H54 (cell line): ENCODE measurements at places on chromosomes 11 and 22.
A peak's percentile ranks its signal among the peaks of the same experiment; 100 is the strongest.

- no peak for DNase-seq
Measured at GRCh38 chr22:47071078-47071806, 308.8 kb downstream of the TBC1D22A start.

GRCh38 chr11:134516529-134516928 lies 104.5 kb upstream of the B3GAT1 start:
- no peak for DNase-seq

DNA sequence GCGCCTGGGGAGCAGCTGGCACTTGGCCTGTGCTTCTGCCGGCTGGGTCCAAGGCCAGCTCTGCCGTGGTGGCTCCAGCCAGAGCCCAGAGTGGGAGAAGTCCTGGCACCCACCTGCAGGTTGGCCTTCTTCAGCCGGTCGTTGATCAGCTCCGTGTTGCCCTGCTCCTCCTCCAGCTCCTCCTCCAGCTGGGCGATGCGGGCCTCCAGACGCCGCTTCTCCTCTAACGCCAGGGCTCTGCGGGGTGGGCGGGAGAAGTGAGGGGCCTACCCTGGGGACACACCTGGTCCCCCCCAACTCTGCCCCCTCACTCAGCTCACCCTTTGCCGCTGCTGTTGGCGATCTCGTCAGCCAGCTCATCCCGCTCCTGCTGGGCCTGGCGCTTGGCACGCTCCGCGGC lies 32.6 kb downstream of the APOL1 start:
- no peak for DNase-seq

- DNase-seq: no peak
Measured at GRCh38 chr11:111098091-111098490, 147.4 kb upstream of the POU2AF2 start.

- DNase-seq: no peak
Measured at GRCh38 chr11:87339416-87339815, 301.7 kb downstream of the TMEM135 start.

DNA sequence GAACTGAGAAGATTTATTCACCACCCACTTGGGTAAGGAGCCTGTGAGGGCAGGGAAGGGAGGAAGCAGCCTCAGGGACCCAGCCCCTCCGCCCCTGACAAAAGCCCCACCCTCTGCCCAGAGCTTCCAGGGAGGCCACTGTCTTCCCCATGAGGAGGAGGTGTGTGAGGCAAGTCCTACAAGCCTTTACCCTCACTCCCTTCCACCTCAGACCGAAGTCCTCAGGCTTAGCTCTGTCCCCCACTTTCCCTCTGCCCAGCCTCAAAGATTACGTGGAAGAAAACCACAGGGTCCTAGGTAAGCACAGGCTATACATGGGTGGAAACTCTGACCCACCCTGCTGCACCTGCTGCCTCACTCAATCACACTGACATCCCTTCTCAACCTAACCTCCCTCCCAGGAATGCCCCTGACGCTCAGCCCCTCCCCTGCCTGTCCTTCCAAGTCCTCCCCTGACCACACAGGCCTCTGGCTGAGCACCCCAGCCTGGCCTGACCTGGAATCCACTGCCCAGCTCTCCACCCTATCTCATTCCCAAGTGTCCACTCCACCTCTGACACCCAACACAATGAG lies 3.6 kb upstream of the ARAP1 start:
- DNase-seq: no peak

GRCh38 chr11:57480409-57481137 lies 20.2 kb downstream of the RTN4RL2 start:
- DNase-seq: peak; percentile 92

DNA sequence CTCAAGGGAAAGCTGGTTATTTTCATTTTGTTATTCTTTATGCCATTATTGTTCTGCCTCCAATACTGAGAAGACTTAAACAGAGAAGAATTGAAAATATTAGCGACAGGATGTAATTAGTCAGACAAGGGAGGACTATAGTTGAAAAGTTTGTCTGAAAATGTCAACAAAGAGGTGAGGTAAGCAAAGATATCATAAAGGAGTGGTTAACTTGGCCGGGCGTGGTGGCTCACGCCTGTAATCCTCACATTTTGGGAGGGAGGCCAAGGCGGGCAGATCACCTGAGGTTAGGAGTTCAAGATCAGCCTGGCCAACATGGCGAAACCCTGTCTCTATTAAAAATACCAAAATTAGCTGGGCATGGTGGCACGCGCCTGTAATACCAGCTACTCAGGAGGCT lies 4.1 kb upstream of the HYLS1 start:
- DNase-seq: no peak

GRCh38 chr22:49151256-49152126 lies 676.2 kb downstream of the BRD1 start:
- no peak for DNase-seq

DNA sequence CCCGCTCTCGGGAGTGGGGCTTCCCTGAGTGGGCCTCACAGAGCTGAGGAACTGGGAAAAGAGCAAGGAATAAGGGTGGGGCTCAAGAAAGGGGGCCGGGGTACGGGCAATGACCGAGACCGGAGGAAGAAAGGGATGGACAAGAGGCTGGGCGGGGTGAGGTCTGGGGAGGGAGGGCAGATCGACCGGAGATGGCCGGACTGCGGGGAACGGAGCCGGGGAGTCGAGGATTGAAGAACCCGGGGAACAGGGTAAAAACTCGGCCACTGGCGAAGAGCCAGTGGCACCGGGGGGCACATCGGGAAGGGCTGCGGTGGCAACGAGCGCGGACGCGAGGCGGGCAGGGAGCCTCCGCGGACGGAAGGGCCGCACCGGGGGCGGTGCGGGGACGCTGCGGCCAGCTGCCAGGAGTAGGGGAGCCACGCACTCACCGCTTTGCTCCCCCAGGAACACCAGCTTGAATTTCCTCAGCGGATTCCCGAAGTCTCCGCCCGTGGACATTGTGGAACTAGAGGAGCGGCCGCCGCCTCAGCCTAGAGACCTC lies 667 bp downstream of the RAB6A start:
- no peak for DNase-seq

GRCh38 chr11:88300888-88301487 lies 36.5 kb downstream of the CTSC start:
- DNase-seq: no peak

- DNase-seq: peak; percentile 75
Measured at GRCh38 chr11:113401718-113402117, 14.1 kb downstream of the ANKK1 start.

- DNase-seq: no peak
Measured at GRCh38 chr22:46060292-46061123, 83.5 kb upstream of the WNT7B start.

- DNase-seq: no peak
Measured at GRCh38 chr11:16825968-16826367, 87.5 kb downstream of the C11orf58 start.

DNA sequence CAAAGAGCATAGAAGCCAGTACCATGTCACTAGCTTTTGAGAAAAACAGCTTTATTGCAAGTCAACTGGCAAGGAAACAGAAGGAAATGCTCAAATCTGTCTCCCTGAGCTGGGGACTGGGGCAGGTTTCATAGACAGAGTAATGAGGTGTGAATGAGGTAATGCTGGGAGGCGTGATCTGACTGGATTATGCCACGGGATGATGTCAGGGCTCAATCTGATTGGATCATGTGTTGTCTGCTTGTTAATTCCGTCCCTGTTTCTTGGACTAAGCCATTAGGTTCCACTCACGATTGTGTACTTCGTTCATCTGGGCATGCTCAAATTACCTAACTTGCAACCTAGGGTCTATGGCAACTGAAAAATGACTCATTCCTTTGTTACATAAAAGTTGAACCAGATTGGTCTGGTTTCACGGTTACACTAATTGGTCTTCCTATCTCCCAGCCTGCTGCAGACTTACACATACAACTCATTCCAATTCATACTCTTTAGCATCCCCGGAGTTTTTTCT lies 20.2 kb upstream of the OR10A5 start:
- DNase-seq: no peak

- DNase-seq: no peak
Measured at GRCh38 chr11:100851584-100852152, 164.6 kb downstream of the ARHGAP42 start.

GRCh38 chr11:69232821-69233743 lies 60.9 kb upstream of the MYEOV start:
- DNase-seq: no peak

DNA sequence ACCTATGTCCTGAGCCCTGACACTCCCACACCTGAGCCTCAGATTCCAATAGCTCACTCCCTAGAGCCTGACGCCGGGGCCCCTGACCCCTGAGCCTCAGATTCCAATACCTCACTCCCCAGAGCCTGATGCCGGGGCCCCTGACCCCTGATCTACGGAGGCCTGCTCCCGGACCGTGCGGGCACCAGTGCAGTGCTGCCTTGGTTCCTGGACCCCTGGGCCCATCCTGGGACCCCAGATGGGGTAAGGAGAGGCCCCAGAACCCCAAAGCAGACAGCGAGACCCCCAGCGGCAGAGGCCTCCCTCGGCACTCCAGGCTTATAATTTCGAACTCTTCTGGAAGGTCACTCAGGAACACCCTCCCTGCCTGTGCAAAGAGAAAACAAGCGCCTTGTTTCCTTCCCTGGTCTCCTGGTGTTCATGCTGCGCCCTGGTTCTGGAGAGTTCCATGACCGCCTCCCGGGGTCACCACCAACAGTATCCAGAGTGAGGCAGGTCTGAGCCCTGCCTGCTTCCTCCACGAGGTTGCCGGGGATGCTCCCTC lies 7.5 kb downstream of the SUSD2 start:
- DNase-seq: no peak

DNA sequence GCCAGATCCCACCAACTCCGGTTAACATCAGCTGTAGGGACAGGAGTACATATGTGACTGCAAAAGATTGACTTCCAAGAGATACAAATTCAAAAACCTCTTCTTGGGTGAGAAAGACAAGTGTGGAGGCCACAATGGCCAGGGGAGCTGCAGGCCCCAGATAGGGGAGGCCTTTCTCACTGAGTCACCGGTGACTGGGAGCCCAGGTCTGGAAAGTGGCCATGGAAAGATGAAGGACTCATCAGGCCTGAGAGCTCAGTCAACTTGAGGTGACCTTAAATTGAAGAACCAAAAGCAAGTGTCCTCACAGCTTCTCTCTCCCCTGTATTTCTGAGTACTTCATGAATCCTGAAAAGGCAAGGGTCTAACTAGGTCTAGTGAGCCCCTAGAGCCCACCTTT lies 90.4 kb upstream of the CLPB start:
- peak; percentile 57 for DNase-seq

DNA sequence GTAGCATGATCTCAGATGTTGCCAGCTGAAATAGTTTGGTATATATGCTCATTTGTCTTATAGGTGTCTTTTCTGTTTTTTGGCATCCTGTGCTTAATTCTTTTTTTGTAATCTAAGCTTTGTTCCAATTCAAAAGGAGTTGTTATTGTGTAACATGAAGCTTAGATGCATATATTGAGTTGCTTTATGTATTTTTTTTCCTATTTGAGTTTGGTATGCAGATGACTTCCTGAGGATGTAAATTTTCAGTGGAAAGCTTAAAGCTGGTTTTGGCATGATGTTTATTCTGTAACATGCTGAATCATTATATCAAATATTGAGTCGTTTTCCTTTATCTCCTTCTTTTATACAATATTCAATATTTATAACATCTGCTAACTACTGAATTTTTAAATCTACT lies 69.4 kb downstream of the DDX10 start:
- no peak for DNase-seq

DNA sequence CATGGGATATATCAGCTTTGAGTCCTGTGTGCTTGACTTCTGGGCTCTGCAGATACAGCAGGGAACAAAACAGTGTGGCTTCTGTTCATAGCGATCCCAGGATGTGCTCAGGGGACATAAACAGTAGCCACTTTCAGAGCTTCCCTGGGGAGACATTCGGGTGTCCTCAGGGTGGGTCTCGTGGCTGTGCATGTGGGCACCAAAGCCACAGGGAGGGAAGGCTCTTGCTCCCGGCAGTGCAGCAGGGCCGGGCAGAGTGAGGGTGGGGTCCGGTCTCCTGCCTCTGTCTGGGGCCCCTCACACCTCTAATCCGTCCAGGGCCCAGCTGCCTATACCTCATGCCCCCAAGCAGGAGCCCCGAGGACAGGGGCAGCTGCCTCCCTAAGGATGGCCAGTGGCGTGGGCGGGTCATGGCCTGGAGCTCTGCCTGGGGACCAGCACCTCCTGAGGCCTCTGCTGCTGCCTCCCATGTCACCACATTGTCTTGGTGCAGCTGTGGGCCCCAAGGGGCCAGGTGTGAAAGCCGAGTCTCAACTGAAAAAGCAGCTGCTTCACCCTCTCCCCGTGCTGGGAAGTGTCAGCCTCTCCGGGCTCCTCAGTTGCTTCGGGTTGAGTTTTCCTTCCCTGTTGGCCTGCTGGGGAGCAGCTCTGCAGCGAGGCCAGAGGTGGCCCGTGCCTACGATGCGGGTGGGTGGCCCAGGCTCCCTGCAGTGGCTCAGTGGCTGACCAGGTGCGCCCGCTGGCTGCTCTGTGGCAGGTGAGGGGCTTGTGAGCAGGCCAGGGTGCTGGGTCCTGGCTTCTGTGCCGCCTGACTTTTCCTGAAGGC lies 3.8 kb downstream of the TPCN2 start:
- no peak for DNase-seq

DNA sequence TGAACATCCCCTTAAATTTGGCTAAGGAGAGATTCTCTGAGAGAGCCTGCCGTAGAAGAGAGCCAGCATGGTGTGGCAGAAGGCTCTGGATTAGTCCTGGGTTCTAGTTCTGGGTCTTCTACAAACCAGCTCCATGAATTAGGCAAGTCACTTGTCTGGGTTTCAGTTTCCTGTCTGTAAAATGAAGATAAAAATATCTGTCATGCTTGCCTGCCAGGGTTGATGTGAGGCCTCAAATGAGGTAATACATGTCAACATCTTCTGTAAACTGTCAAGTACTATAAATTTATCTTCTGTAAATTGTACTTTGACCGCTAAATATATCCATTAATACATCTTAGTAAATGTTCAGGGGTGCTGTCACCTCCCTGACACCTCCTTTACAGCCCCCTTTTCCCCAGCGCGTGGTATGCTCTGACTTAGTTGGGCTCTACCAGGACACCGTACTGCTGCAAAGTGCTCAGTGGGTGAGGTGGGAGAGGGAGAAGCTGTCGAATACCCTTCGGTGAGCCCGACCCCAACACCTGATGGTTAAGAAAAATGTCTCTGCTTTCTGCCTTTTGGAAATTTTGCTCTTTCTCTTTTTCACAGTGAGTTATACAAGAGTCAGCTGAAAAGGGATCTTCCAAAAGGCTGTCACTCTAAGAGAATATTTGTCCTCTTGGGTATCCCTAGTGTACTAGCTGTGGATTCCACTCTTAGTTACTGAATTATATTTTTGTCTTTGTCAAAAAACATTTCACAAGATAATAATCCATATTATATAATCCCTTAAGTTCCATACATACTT lies 15.0 kb downstream of the RBX1 start:
- DNase-seq: no peak
